GM12865 (cell line): ENCODE measurements at places on chromosomes 16 and 17.

DNA sequence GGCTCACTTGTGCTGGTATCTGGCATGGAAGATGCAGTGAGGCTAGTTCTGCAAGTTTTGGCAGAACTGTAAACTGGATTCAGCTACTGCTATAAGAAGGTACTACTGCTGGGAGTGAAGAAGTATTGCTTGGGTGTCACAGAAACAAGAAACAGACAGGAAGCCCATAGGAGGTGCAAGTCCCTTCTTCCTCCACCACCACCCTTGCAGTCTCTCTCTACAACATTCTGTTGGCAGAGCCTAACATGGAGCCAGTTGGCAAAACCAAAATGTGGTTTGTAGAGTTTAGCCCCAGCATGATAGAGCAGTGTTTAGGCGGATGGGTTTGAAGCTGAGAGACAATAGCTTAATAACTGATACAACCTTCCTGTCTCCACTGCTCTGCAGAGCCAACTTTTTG lies 72.6 kb downstream of the NLK start:
- DNase-seq = peak; percentile 2

GRCh38 chr17:14294876-14295275 lies 6.0 kb upstream of the HS3ST3B1 start:
- no peak for DNase-seq

DNA sequence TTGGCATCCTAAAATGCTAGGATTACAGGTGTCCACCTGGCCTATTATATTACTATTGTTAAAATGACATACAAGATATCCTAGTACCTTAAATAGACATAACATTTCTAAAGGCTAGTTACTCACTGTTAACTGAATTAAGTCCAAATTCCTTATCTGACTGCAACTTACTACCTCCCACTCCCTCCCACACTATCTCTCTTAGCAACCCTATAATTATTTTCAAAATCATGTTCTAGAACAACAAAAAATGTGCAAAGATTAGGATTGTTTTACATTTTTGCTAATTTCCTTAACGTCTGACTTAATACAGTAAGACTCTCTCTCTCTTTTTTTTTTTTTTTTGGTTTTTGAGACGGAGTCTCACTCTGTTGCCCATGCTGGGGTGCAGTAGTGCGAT lies 2.2 kb upstream of the ATF7IP2 start:
- no peak for DNase-seq

DNA sequence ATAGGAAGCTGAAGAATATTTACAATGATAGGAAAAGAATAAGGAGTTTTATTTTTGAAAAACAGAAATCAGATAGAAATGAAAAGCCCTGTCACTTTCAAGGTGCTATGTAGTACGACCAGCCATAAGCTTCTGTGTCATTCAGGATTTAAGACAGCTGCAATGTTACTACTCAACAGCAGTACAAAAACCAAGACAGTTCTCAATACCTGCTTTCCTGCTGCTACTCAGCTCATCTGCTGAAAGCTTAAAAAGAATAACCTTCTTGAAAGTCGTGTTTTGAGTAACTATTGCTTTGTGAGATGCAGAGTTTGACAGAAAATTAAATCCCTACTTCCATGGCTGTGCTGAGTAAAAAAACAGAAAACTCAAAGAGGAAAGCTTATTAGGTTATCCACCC lies 8.7 kb downstream of the GRB2 start:
- peak; percentile 78 for DNase-seq

GRCh38 chr16:990516-991291 lies 9.1 kb downstream of the SOX8 start:
- no peak for DNase-seq
